ENCODE measurements at places on chromosomes 7 and 10.

DNA sequence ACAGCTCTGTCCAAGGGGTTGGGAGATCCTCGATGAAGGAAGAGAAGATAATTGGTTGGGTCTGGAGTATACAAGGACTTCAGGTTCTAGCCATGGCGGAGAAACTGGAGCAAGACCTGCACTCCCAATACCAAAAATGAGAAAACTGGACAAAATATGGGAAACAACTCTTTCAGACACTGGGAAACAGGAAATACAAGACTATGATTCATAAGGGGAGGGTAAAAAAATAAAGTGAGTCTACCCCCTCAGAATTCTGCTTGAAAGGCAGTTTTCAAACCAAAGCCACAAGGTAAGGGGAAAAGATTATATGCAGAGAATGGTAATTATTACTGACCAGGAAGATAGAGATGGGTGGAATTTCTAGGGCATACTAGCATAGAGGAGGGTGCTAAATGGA lies 10.2 kb upstream of the SEC61G start:
- no peak for DNase-seq

DNA sequence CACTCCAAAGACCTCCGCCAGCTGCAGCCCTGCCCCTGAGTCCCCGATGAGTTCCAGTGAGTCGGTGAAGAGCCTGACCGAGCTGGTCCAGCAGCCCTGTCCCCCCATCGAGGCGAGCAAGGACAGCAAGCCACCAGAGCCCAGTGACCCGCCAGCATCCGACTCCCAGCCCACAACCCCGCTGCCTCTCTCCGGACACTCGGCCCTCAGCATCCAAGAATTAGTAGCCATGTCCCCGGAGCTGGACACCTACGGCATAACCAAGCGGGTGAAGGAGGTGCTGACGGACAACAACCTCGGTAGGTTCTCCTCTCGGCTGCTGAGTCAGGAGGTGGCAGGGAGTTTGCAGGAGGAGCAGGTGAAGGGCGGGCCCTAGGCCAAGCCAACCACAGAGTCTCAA lies 59.3 kb upstream of the SH2B2 start:
- no peak for DNase-seq

GRCh38 chr10:77732213-77733003 lies 94.8 kb upstream of the KCNMA1 start:
- DNase-seq = no peak

DNA sequence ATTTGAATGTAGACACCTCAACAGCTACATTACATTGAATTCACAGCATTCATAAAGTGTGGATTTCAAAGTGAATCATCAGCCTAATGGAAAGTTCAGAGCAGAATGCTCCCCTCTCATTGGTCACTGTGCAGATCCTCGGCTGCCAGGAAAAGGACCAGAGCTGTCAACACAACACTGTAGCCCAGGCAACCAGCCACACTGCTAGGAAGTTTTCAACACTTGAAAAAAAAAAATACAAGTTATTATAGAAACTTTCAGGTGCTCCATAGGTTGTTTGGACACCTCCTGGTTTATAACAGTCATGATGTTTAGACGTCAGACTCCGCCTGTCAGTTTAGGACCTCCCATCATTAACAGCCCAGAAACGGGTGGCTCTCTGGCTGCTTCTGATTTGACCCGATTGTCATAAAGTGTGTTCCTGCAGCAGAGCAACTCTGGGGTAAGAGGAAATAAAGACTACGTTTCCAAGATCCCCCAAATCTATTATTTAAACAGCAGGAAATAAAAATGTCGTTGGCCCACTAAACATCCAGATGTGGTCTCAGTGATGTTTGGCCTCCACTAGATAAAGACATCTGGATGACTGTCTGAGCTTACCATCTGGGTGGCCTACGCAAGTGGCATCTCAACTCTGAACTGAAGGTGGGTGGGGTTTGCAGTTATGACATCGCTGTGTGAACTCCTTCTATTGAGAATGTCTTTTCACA lies 117.4 kb downstream of the CABCOCO1 start:
- DNase-seq = no peak

DNA sequence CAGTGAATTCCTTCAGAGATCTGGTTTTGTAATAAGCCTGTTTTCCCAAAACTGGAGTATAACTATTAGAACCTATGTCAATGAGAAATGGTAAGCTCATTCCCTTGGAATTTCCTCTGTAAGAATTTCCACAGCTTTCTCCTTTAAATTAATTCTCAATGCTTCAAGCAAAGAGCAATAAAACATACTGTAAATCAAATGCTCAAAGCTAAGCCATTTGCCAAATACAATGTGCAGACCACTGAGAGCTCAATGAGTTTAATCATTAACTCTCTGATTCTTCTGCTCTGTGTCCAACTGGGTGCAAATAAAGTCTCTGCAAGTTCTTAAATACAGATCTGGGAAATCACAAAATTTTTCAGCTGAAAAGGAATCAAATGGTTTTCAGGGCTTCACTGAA lies 227.6 kb upstream of the IMMP2L start:
- DNase-seq = no peak

GRCh38 chr10:61100887-61101286 lies 156.9 kb upstream of the RHOBTB1 start:
- DNase-seq = no peak

- DNase-seq = peak; percentile 63
Measured at GRCh38 chr7:40200791-40201190, 66.0 kb downstream of the SUGCT start.

GRCh38 chr7:127107601-127108007 lies 145.1 kb downstream of the GRM8 start:
- DNase-seq = no peak

DNA sequence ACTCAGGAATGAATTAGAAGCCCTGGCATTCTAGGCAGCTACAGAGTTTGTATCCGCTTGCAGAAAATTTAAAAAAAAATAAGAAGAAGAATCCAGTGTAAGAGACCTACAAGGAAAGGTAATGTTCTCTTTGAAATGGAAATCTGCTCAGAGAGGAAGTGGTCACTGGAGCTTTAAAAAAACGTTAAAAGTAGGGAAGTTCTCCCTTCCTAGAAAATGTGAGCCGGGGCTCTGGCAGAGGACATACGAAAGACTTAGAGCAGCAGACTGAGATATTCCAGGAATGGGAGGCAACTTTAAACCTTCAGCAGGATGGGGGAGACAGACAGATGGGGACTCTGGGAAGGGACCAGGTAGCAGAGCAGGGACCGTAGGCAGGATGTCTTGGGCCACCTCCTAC lies 149.4 kb upstream of the NPS start:
- no peak for DNase-seq

- no peak for DNase-seq
Measured at GRCh38 chr10:101552442-101552841, 35.6 kb downstream of the POLL start.

DNA sequence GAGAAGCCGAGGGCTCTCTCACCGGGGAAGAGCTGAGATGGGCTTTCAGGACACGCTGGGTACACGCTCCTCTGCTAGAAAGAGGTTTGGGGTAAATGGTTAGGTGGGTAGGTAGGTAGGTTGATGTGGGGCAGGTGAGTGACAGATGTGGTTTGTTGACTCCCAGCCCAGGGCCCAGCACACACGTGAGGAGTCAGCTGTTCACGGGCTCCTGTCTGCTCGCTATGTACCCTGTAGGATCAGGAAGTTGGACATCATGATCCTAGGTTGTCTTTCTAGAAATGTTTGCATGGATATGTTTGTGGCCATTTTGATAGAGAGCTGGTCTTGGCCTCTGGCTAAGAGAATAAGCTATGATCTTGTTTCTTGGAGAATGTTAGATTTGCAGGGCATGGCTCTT lies 109.0 kb downstream of the TACC2 start:
- DNase-seq = no peak

DNA sequence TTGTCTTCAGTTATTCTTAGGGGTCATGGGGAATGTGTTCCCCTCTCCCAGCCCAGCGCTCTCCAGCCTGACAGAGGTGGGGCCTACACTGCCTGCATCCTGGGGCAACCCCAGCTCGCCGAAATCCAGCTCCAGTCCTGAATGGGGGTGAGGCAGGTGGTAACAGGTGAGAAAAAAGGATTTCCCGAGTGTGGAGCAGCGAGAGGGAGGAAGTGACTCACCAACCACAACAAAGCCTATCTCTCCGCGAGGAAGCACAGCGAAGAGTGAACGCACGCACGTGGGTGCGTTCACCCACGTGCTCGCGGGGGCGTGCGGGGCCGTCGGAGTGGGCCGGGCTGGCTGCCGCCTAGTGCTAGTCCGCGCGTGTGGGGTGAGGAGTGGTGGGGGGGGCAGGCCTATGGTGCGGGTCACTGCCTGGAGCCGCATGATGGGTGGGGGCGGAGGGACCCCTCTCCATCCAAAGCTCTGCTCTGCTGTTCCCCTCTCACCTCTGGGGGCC lies 855 bp upstream of the PALD1 start:
- DNase-seq = no peak

GRCh38 chr7:55557666-55558188 lies 14.6 kb downstream of the VOPP1 start:
- no peak for DNase-seq

GRCh38 chr7:69892790-69893189 lies 294.5 kb downstream of the AUTS2 start:
- no peak for DNase-seq

DNA sequence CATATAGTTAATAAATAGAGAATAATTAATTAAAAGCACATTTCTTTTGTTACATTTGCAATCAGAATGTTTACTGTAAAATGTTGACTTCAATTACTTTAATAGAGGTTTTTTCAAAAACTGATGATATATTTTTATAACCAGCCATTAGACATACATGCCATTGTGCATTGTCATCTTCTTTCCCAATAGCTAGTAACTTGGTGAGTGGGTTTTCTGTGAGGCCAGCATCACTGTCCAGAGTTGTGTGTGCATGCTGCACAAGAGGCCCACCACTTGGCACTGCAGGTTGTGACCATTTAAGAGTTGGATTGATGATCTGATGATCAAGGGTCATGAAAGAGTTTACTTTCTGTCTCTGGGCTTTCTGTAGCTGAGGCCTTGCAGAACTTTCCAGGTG lies 46.5 kb downstream of the TFEC start:
- DNase-seq = no peak

GRCh38 chr10:119644205-119644814 lies 6.9 kb upstream of the BAG3 start:
- DNase-seq = no peak

DNA sequence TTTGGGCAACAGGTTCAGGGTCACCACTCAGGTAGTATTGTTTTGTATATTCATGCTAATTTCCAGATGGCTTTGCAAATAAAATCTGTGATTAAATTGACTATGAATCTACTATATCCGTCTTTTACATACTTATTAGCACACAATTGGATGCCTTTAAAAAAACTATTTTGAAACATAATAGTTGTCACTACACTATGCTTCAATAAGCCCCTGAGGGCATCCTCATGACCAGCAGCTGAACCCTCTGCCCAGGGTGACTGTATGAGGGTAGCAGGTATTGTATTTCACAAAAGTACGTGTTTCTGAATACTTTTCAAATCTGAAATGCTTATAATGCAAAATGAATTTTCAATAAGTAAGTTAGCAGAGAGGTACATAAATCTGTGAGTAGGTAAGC lies 97.3 kb downstream of the DNAH11 start:
- no peak for DNase-seq

DNA sequence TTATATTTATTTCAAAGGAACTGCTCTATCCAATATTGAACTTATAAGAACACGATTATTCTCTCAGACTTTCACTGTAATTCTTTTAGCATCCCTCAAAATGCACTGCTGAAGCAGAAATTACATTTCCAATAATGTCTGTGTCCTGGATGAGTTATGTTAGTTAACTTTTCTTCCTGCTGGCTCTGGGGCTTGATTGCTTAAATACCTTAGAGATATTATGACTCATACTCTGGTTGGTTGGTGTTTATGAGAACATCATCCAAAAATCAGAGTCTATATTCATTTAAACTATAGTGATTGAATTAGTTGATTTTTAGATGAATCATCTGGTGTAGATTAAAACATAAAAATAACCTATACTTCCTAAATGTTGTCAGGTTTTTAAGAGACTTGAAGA lies 246.3 kb upstream of the VWC2 start:
- no peak for DNase-seq

DNA sequence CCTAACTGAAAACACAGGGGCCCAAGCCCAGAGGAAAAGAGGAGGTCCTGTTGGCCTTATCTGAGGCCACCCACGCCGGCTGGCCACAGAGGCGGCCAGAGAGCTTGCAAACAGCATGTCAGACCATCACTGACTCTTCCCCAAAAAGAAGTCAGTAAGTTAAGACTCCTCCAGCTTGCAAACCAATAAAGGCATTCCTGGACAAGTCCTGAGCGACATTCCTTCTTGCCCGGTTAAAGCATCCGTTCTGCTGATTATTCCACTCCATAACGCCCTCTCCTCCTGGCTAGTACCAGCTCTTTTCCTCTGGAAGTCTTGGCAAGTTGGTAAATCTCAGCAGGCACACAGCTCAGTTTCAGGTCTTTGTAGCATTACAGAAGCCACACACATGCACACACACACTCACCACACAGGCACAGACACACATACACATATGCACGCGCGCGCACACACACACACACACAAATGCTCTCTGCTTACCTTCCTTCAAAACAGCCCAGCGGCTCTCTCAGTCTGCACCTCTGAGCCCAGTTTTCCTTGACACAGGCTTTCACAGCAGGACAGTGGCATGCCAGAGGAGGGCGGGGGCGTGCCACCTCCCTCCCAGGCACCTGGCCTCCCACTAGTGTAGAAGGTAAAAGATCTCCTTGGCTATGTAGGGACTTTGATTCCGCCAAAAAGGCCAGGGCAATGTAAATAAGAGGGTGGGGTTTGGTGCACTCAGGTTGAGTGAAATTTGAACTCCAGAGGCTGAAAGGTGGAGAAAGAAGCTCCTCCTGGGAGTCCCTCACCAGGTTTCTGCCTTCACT lies 201.4 kb downstream of the TNS3 start:
- DNase-seq = no peak

GRCh38 chr10:61830846-61831273 lies 70.6 kb upstream of the ARID5B start:
- DNase-seq = no peak

GRCh38 chr10:93993782-93994437 lies at the start of gene PLCE1:
Gene PLCE1 (plus strand): TSS chr10:93993931. CDS start chr10:94031047, 37,116 bp downstream.
- DNase-seq = no peak

GRCh38 chr7:157762824-157763223 lies 426.0 kb downstream of the DNAJB6 start:
- DNase-seq = no peak

- DNase-seq = peak; percentile 52
Measured at GRCh38 chr7:22481726-22482125, 18.3 kb downstream of the STEAP1B start.

- DNase-seq = no peak
Measured at GRCh38 chr10:14801723-14802122, 27.0 kb upstream of the FAM107B start.
